Inflammatory macrophage (primary cell): ENCODE measurements at places on chromosomes 12 and 14.

- no peak for DNase-seq
These were observed 72.3 kb upstream of the DHRS4 start for GRCh38 chr14:23881282-23881681.

- peak; percentile 68 for DNase-seq
These were observed 204.7 kb downstream of the EPS8 start for GRCh38 chr12:15584366-15585041.

DNA sequence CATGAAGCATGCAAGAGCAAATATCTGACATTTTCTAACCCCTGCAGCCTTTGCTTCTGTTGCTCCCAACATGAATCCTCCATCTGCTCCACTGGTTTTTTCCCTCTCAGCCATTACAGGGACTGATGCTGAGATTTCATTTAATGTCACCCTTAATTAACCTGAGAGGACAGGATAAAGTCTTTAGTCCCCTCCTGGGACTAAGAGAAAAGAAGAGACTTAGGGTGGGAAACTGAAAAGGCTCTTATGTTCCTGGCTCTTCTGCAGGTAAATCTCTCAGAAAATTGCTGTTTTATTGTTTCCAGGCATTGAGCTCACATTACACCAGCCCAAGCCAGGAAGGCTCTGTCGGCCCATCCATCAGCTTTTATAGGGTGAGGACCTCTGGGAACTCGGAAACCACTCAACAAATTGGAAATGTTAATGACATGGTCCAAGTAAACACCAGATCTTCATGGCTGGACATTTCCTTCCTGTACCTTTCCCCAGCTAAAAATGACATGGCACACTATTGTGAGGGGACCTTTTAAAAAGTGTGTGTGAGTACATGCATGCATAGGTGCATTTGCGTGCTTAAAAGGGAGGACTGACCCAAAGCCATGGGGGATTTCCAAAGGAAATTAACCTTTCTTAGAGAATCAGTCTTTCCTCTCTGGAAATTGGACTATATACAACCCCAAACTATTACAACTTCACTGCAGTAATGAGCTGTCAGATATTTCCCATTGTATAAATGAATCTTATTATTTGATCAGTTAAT, 408.1 kb upstream of the TMTC1 start:
- no peak for DNase-seq

GRCh38 chr14:93115821-93116675, at the start of gene ITPK1:
ITPK1 (minus strand) TSS chr14:93115925; CDS start chr14:93115163, 762 bp downstream.
- DNase-seq: peak; percentile 58

- peak; percentile 70 for DNase-seq
These were observed 75.3 kb upstream of the DUSP6 start for GRCh38 chr12:89427508-89428156.

DNA sequence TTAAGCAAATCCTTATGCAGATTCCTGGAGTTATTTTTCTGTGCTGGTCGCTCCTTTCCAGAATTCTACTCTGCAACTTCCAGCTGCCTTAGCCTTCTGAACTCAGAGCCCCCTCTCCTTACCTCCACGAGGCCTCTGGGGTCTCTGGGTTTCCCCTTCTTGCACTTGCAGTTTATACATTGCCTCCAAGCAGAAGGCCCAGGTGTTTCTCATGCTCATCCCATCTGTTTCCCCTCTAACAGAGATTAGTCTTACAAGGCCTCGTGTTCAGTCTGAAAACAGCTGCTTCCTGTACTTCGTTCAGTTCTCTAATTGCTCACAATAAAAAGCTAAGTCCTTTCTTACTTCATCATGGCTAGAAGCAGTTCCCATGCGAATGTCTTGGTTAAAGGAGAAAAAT, 134.4 kb upstream of the FGD4 start:
- no peak for DNase-seq

DNA sequence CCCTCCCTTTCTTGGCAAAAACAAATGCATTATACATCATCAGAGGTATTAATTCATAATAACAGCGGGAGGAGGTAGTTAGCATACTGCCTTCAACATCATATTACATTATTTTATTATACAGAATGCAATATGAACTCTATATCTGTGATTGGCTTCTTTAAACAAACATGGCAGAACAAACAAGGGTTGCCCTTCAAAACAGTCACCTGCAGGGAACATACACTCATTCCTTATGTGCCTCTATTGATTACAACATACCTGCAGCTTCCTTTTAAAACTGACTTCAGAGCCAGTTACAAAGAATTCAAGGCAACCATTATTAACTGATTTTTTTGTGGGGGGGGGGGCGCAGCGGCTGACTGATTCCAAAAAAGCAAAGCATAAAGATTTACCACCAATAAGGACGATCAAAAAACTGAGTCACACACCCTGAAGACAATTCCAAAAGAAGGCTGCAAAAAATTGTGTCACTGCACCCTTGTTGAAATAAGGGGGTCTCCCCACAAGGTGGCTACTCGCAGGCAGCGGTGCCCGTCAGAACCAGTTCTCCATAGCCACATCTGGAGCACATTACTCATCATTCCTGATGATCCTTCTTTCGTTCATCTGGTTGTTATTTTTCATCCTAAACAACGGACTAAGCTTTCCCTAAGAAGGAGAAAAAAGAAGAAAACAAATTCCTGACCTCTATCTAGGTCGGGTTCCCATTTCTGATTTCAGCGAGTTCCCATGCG, 51.8 kb downstream of the SMUG1 start:
- no peak for DNase-seq

DNA sequence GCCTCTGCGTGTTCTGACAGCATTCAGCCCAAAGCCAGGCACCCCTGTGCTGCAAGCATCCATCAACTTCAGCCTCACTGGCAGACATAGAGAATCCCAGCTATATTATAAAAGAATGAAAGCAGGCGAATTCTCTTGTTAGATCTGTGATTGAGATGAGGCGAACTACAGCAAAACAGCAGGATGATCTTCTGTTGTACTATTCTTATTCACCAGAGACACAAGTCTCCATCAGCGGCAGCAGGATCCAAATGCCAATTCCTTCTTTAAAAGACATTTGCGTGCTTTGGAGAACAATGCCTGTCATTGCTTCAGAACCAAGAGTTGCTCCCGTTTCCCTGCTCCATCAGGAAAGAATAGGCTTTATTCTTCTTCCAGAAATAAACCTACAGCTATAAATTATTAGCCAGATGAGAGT, 188.9 kb downstream of the SLC41A2 start:
- no peak for DNase-seq

- peak; percentile 68 for DNase-seq
These were observed 15.3 kb upstream of the ADSS1 start for GRCh38 chr14:104708606-104709268.

GRCh38 chr12:132161036-132161781, 17.0 kb downstream of the NOC4L start:
- peak; percentile 20 for DNase-seq

DNA sequence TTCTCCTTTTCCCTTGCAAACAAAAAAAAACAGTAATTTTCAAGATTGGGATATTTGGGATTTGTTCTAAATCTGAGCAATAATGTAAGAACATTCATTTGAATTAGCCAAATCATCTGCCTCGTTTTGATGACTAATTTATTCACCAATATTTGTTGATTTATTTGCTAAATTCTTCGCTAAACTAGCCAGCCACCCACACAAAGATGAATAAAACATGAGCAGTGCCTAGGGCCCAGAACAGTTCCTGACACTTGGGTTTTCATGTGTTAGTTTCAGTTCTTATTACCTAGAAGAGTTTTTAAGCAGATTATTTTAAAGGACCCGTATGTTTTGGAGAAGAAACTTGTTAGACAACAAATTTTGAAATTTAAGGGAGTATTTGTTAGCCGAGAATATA, 1.4 kb downstream of the ETNK1 start:
- DNase-seq: peak; percentile 65

DNA sequence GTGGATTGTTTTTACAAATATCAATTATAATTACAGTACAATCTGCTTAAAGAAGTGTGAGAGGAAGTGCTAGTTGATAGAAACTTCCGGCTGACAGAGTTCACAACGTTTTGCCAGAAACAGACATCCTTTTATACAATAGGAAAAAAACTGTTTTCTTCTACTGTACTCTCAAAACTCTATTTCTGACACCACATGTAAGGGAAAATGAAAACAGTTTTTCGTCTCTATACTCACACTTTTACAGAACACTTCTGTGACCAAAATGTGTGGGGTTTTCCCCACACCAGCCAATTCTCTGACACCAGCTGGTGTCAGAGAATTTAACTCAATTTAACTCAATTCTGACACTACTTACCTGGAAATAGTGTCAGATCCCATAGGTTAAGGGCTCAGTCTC, 24.2 kb upstream of the HIF1A start:
- peak; percentile 7 for DNase-seq

DNA sequence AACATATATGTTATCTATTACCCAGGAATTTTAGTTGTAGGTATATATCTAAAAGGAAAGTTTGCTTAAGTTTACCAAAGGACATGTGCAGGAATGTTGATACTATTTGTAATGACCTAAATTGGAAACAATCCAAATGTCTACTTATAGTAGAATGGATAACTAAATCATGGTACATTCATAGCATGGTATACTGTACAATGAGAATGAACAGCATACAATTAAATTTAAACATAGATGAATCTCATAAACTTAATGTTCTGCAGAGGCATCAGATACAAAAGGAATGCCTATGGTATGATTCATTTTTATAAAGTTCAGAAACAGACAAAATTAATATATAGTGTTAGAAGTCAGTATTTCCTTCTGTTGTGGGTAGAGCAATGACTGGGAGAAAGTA, 135.4 kb downstream of the GPHN start:
- no peak for DNase-seq

DNA sequence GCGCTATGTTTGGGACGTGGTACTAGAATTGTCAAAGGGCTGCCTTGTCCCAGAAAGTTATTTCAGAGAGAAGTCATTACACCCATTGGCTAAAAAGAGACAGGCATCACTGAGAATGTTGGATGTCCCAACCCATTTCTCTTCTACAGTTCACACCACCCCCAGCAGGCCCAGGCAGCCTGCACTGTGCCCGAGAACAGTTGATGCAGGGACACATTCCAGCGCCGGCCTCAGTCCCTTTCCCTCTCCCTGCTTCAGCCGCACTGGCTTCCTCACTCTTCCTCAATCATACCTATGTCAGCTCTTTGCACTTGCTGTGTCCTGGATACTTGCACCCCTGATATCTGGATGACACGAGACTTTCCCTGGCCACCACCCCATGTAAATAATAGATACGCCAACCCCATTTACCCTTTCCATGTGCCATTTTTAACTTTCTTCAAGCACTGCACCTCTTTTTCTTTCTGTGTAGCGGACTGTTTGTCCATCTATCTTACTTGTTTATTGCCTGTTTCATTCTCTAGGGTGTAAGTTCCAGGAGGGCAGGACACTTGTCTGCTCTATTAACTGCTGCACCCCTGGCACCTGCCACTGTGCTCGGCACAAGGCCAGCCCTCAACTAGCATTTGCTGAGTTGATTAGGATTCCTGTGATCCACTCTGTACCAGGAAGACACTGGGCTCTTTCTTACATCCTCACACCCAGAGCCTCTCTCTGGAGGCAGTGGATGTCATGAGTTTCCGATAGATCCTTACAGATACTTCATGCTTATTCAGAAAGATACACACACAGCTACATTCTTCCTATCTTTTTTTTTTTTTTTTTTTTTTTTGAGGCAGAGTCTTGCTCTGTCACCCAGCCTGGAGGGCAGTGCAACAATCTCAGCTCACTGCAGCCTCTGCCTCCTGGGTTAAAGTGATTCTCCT, 76.6 kb upstream of the CEP83 start:
- no peak for DNase-seq

- DNase-seq: no peak
These were observed 163.1 kb upstream of the EGLN3 start for GRCh38 chr14:34113991-34114390.

DNA sequence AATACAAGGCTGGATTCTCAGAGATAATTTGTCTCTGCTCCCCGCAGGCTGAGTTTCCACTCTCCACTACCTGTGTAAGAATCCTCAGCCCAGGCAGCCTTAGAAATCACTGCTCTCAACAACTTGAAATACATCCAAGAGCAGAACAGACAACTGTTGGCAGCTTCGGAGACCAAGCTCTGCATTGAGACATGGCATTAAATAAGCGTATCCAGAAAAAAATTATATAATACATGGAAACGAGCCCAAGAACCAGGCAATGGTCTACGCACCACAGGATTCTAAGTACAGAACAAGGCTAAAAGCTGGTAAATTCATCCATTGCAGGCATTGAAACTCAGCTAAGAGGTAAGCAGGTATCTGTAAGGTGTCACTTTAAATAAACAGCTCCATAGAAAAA, 165.5 kb upstream of the DIO3 start:
- DNase-seq: no peak

DNA sequence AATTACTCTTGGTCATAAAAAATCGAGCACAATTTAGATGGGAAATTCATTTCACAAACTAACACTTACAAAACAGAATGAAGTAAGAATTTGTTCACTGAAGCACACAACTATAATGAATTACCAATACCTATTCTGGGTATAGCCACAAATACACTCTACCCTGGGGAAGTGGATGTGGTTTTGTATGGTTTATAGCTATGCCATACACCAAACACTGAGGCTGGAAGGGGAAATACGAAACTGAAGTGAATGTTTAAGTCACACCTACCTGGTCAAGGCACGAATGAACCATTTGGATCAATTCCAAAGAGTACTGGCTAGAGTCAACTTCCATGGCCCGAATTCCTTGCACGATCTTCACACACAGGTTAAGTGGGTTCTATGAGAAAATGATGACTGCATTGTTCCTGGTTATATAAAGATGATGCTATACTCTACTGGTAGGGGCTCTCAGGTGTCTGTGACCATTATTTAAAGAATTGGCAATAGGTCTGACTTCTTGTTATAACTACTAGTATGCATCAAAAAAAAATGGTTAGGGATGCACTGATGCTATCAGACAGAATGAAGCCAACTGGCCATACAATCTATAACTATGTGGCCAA, 12.8 kb downstream of the NEK9 start:
- no peak for DNase-seq

- DNase-seq: no peak
These were observed 12.1 kb upstream of the CDH24 start for GRCh38 chr14:23069413-23069806.

DNA sequence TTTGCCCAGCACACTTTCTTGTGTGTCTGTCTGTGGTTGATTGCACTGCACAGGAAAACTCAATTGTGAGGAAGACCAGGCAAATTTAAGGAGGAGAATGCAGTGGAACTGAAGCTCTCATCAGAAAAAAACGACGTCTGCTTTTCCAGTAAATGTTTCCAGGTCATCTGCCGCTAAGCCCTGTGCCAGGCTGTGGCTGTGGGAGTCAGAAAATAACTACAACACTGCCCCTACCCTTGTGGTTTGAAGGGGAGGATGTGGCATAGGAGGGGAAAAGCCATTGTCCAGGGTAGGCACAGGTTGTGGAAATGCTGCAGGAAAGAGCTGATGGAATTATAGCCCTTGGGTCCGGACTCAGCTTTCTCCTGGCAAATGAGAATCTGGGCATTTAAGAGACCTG, 259.7 kb upstream of the TMEM132C start:
- no peak for DNase-seq

- peak; percentile 15 for DNase-seq
These were observed 48.7 kb upstream of the ABCC9 start for GRCh38 chr12:21989819-21990412.

GRCh38 chr12:11130999-11131398, 3.4 kb downstream of the TAS2R30 start:
- DNase-seq: no peak
